Urinary bladder (tissue), 4 donors: ENCODE measurements at places on chromosomes 13 and 19. TPM values are rescaled to one million over a fixed set of nuclear protein-coding genes. Genes with fewer than 3 reads are reported as not detected.

DNA sequence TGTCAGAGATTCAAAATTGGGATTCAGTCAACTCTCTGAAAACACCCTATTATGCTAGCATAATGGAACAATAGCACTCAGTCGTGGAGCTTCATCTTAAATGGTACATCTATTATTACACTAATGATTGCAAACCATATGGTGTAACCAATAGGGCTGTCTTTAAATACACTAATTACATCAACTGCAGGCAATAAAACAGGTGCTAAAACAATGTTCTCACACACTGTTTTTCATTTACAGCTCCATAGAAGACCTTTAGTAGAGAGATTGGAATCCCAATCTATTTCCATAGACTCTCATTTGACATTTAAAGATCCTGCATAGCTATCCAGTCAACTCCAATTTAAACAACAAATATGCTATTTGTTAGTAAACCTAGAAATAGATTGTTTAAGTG is 1917.4 kb downstream of the OLFM4 start:
- no peak for DNase-seq

DNA sequence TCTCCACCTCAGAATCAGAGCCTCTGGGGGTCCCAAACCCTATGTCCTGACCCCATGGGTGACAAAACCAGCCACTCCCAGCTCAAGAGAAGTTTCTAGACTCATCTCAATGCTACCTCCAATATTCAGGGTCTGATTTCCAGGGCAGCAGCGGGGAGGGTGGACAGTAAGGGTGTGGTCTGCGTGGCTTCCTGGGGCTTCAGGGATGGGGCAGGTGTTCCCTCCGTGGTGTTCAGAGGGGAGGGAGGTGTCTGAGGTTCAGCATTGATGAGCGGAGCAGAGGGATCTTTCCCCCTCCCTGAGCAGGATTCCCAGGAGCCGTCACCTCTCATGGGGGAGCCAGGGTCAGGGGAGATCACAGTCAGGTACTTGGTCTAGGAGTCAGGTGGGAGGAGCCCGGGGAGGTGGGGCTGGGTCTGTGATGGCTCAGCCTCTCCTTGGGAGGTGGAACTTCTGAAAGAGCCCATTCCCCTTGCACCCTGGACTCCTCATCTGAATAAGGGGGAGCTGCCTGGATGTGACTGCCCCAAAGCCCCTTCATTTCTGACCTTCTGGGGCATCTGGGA is 2.9 kb downstream of the LILRA2 start:
- no peak for DNase-seq

DNA sequence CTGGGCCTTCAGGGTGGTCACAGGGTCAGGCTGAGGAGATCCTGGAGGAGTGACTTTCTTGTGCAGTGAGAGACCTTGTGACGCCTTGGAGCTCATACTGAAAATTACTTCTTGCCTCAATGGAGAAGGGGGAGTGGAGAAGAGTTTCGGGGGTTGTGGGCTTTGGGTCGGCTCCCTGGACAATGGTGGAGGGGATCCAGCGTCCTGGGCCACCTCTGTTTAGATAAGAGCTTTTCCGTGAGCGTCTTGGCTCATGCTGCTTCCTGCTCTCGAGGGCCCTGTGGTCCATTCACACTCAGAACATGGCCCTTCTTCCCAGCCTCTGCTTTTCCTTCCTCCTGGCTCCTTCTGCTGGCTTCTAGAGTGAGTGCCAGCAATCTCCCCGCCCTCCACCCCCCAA is 81.9 kb downstream of the FLT1 start:
- DNase-seq = no peak

GRCh38 chr19:56748378-56748777 is 76.8 kb upstream of the ZNF835 start:
- no peak for DNase-seq

GRCh38 chr19:54252845-54253244 is 4.2 kb downstream of the LILRB5 start:
- DNase-seq = no peak

DNA sequence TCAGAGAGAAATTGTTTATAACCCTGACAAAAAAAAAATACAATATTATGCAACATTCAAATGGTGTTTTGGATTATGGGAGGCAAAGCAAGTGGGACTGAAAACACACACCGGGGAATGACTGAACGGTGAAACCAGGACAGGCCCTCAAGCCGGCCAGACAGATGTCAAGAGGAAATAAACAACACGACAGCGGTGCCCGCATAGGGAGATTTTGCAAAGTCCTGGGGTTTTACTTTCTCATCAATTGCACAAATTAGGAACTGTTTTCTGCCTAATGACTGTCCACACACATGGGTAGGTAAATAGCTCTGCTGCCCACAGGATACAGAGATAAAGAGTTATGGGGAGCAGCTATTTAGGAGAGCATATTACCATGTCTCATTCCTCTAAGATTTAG is 134.5 kb downstream of the IRS2 start:
- DNase-seq = no peak

DNA sequence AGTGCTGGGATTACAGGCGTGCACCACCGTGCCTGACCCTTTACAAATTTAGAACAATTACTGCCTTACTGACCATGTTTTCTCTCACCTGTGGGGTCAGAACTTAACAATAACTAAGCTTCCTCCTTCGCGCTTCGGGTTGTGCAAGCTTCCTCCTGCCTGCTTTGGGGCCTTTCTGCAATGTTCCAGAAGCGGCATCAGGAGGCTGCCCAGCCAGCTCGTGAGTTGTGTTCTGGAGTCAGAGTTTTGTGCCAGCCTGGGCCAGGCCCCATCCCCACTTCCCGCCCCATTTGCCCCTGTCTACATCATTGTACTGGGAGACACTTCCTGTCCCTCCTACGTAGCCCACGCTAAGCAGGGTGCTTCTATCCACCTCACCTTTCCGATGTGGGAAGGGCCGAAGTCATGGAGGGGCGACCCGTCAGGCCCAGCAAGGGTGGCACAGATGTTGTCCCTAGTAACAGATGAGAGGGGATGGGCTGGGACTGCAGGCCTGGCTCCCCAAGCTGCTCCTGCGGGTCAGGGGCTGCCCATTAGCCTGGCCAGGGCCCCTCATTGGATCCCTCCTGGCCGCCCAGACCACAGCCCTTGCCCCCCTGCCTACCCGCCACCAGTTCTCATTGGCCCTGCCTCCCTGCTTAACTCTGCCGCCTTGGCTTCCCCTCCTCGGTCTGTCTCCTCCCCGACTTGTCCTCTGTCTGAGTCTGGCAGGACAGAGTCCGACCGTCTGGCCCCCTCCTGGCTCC is 13.4 kb downstream of the UHRF1 start:
- DNase-seq = no peak

DNA sequence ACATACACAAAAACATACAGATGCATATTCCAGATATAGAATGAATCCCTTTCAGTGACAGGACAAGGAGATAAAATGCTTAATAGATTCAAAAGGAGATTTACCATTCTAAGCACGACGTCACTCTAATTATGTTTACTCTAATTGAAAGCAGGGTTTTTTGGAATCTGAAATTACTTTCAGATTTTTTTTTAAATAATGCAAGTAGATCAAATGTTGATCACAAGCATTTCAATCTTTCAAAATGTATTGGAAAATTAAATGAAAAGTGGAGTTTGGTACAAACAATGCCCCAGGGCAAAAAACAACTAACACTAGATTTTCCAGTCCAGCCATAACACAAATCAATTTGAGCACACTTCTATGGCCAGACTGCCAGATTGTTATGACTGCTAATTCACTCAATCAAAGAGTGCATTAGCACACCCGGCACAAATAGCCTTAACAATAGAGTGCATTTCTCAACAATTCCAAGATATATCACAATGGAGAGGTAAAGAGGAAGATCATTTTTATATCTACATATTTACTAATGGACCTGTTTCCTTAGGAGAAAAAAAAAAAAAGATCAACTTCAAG is 4.3 kb upstream of the DACH1 start:
- no peak for DNase-seq

GRCh38 chr19:912181-913079 is 589 bp downstream of the R3HDM4 start:
- DNase-seq = no peak

DNA sequence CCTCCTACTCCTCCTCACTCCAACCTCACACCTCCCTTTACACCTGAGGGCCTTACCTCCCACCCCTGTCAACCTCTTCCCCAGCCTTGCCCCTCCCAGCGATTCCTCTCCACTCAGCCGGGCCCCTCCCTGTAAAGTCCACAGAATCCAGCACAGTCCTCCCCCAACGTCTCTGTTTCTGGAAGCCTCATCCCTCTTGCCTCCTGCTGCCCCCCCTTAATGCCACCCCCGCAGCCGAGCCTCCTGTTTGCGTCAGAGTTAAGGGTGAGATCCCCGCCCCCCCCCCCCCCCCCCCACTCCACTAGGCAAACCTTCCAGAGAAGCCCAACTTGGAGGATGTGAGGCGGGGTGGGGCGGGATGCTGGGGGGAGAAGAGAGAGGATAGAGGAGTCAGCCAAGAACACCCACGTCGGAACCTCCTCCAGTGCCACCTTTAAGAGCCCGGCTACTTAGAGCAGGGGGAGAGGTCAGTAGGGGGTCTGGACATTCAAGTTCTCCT is 2.1 kb downstream of the UNC13A start:
- no peak for DNase-seq

- no peak for DNase-seq
Observed at GRCh38 chr19:1384478-1385110, 887 bp downstream of the NDUFS7 start.

DNA sequence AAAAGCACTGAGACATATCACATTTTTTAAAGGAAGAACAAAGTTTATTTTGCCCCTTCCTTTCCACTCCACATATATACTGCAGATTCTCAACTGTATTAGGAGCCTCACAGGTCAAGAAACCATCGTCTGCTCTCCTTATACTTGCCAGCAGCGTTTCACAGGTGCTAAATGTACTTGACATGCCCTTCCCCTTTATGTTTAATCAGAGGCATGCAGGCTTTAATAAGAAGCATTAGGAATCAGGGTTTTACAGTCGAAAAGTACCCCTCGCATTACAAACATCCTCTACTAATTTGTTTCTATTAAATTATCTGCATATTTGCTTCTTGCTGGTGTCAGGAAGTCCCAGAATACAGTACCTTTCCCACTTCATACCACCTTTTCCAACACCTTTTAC is 3.7 kb upstream of the RAP2A start:
- DNase-seq = no peak

DNA sequence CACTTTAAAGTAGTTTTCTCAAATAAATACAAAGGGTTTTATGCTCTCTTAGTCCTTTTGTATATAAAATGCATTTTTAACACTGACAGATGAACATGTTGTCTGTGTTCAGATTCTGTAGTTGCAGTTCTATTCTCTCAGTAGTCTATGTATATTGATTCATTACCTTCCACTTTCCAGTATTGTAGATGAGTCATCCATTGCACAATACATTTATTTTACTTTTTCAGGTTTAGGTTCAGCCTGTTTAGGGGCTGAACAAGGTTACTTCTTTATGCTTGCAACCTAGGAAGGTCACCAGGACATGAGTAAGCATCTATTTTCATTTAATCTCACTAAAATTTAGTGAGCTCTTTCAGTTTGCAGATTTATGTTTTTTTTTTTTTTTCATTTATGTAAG is 173.6 kb downstream of the NALCN start:
- DNase-seq = no peak

- DNase-seq = no peak
Observed at GRCh38 chr19:728011-728410, 19.3 kb downstream of the PALM start.

- no peak for DNase-seq
Observed at GRCh38 chr13:94344126-94344818, 135.2 kb downstream of the DCT start.

DNA sequence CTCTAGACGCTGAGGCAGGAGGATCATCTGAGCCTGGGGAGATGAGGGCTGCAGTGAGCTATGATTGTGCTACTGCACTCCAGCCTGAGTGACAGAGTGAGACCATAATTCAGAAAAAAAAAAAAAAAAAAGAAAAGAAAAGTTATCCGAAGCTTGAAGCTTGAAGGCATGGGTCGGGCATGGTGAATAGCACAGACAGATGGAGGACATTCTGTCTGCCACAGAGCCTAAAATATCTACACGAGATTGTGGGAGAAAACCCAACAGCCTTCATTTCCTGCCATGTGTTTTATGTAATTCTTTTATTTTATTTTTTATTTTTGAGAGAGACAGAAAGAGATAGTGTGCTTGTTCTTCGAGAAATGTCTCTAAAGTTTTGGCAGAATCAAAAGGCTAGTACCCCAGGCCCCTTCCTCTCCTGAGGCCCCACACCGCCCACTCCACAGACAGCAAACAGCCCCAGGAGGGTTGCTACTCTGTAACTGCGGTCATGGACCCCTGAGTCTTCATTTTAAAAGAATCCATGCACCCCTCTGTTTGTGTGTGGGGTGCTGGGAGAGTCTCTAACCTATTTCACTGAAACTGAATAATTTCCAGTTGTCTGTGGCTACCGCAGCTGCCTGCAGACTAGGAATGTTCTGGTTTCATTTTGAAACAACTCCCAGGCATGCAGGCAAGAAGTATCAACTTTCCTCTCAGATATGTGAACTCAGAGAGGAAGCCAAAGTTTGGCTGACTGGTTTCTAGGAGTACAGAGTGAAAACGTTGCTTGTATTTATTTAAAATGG is 38.4 kb upstream of the RCBTB2 start:
- peak; percentile 41 for DNase-seq

- no peak for DNase-seq
Observed at GRCh38 chr19:30112171-30112570, 170.1 kb downstream of the URI1 start.

- no peak for DNase-seq
Observed at GRCh38 chr13:113801289-113801961, 42.4 kb downstream of the TMEM255B start.

DNA sequence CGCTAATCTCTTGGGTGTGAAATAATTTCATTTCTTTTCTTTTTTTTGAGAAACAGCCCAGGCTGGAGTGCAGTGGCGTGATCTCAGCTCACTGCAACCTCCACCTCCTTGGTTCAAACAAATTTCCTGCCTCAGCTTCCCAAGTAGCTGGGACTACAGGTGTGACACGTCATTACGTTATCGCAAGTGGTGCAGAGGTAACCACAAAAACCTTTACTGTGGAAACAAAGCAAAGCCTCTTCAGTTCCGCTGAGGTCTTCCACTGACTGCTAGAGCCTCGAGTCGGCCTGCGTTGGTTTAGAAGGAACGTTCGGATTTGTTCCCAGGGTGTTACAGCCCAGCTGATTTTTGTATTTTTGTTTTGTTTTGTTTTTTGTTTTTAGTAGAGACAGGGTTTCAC is 2.0 kb upstream of the ZNF784 start:
- no peak for DNase-seq

GRCh38 chr19:10195199-10195519 is 406 bp upstream of the DNMT1 start:
- DNase-seq = no peak

GRCh38 chr19:42311657-42312056 is 1.5 kb upstream of the TMEM145 start:
- no peak for DNase-seq

GRCh38 chr19:14686411-14686810 is 3.4 kb upstream of the ZNF333 start:
- DNase-seq = no peak

GRCh38 chr13:69948016-69948415 is 159.6 kb upstream of the ATXN8OS start:
- no peak for DNase-seq

PGLYRP2 gene
- polyA plus RNA-seq = 0.08 TPM

CRB3 gene
- 6.1 TPM for polyA plus RNA-seq

MEIOSIN gene
- polyA plus RNA-seq = not detected

ADGRE3 gene
- polyA plus RNA-seq = not detected

RASAL3 gene
- 1.8 TPM for polyA plus RNA-seq

S1PR5 gene
- polyA plus RNA-seq = 1.8 TPM

PNPLA6 gene
- 54.1 TPM for polyA plus RNA-seq

RGCC gene
- polyA plus RNA-seq = 50.2 TPM

MBD3L3 gene
- not detected for polyA plus RNA-seq

ZNF793 gene
- polyA plus RNA-seq = 3.9 TPM

DLL3 gene
- not detected for polyA plus RNA-seq

AP1M1 gene
- polyA plus RNA-seq = 72.9 TPM

TEX26 gene
- not detected for polyA plus RNA-seq
